Substantia nigra (tissue), 51 donors: ENCODE measurements at places on chromosomes 2 and 18.

- no peak for DNase-seq
These were observed 96.4 kb downstream of the RNF144A start for GRCh38 chr2:7013471-7014160.

DNA sequence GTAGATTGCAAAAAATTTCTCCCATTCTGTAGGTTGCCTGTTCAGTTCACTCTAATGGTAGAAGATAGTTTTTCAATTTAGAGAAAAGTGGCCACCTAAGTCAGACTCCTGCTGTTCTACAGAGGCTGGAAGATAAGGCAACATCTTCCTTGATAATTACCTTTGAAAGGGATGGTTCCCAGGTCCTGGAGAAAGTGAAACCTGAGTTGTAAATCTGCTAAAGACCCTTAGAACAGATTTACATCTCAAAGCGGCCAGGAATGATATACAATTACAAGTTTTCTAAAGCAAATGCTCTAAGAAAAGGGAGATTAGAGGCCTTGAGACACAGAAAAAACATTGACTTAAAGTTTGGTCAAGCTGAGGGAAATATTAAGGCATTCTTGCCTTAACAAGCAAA, 1350.2 kb upstream of the FAM98A start:
- no peak for DNase-seq

GRCh38 chr2:85998071-85998991, 107.4 kb downstream of the POLR1A start:
- no peak for DNase-seq

DNA sequence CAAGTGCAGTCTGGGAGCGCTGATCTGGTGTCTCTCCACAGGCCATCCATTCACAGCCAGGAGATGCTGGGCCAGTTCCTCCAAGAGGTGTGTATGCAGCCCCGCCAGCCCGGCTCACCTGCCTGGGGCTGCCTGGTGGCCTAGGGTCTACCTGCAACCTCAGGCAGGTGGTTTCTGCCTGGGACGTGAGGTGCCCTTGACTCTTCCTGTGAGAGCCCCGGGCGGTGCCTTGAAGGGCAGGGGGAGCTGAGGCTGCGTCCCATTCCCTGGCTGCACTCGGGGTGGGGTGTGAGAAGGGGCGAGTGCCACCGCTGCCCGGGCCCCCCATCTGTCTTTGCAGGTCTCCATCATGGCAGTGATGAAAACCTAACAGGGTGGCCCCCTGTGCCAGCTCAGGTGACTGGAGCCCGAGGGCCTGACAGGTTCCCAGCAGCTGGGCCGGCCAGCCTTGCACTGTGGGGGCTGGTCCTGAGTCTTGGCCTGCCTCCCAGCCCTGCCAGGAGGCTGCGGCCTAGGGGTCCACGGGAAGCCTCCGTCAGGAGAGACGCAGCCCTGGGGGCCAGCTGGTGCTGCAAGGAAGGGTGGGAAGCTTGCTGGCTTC, 11.9 kb downstream of the CAPN10 start:
- DNase-seq: no peak

DNA sequence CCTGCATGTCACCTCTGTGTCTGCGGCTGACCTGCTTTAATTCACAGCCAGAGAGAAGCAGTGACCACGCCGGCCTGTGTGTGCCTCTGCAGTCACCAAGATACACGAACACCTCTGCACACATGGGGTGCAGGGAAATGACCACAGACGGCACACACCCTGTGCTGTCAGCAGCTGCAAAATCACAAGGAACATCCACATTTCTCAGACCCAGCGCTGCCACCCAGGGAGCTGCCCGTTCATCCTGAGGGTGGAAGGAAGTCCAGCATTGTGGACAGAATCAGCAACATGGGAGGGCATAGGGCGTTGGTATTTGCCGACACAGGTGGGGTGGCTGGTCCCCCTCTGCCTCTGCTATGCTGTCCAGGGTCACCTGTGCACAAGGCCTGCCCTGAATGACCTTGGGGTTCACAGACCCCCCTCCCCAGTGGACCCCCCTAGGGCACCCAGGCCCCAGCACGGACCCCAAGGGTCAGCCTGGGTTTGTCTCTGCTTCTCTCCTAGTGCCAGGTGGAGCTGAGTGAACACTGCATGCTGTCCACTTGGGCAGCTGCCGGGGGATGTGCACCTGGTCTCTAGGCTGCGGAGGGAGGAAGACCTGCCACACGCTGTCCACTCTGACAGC, 107.4 kb downstream of the PXDN start:
- DNase-seq: no peak
